ENCODE measurements at places on chromosomes 5 and 9. TPM values are rescaled to one million over a fixed set of nuclear protein-coding genes. Genes with fewer than 3 reads are reported as not detected.

Gene BNC2
- polyA plus RNA-seq: 14.6 TPM

DNA sequence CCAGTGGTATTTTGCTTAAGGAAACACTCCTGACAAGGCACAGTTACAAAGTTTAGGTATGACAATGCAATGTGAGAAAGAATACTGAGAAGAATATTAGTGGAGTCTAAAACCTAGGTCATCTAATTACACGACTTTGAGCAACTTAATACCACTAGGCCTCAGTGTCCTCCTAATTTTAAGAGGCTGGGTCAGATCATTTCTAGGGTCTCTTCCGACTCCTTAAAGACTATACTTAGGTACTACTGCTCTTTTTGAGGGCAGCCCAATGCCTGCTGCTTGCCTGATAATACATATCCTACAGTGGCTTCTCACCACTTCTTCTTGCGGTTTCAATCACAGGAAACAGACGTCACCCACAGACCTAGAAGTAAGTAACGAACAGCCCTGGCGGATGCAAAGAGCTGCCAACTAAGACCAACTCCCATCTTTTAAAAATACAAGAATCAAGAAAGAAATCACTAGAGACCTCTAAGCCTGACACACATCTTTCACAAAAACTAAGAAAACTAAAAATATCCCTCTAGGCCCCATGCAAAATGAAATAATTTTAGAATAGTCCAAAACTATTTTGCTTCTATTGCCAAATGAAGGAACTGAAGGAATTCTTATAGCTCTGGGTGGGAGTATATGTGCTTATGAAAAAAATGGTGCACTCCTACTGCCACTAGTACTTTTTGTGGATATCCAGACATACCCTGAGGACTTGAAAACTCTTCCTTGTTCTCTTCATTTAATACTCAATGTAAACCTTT is 13.1 kb downstream of the DIAPH1 start:
- DNase-seq: peak; percentile 32

GRCh38 chr5:66546541-66546940 is 49.7 kb upstream of the MAST4 start:
- DNase-seq: no peak

DNA sequence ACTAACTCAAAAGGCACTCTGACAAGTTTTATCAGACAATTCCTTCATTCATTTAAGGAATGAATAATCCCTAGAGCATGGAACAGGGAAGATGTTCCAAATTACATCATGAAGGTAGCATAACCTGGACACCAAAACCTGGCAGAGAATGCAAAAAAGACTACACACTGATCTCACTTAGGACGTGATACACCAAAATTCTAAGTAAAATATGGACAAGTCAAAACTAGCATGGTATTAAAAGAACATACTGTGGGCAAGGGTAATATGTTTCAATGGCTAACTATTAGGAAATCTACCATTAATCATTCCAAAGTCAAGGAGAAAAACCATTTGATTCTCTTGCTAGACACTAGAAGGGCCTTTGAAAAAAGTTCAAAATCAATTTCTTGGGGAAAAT is 176.5 kb downstream of the HSPA4 start:
- no peak for DNase-seq

GRCh38 chr9:130846487-130847305 is 11.6 kb downstream of the ABL1 start:
- DNase-seq: peak; percentile 34

DNA sequence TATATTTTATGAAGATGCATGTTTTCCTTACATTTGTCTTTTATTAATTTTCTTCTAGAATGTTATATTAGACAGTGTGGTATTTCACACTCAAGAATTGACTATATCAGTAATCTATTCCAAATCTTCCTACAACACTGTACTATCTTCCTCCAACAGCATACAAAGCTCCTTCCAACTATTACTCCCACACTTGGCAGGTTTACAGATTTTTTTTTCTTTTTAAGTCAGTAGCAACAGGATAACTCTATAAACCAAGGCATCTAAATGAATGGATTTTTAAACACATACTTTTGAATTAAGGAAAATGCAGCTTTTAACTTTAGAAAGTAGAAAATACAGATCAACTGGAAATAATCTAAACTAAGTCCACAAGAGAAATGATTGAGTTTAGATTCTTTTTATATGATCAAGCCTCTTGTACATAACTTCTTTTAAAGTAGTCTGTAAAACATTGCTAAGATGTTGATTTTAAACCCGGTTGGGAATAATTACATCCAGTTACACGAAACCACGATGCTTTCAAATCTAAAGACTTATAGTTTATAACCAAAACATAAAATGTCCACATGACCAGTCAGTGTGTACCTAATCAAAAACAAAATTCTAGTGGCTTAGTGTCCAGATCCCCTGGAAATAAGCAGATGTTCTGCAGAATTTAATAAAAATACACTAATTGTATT is 281.6 kb downstream of the ADAMTS6 start:
- DNase-seq: no peak

Gene ARID3C
- polyA plus RNA-seq: 0.45 TPM

- DNase-seq: no peak
Measured at GRCh38 chr5:9241479-9242305, 304.2 kb downstream of the SEMA5A start.

GRCh38 chr5:20248118-20248517 is 260.1 kb upstream of the CDH18 start:
- no peak for DNase-seq

DNA sequence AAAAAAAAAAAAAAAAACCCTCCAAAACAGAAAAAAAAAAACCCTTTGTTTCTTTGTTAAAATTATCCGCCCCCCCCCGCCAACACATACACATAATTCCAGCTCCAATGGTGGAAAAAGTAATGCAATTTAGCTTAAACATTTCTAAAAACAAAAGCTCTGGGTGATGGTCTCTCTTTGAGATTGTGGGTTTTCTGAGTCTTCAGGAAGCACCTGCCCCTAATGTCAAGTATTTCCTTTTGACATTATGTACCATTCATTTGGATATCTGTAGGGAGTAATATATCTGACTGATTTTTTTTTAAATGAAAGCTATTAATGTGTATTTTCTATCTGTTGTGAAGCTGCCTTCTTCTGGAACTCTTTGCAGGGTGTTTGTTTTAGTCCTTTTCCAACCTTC is 389.7 kb downstream of the TAF11L14 start:
- no peak for DNase-seq

Gene HTR4
- polyA plus RNA-seq: 0.17 TPM

DNA sequence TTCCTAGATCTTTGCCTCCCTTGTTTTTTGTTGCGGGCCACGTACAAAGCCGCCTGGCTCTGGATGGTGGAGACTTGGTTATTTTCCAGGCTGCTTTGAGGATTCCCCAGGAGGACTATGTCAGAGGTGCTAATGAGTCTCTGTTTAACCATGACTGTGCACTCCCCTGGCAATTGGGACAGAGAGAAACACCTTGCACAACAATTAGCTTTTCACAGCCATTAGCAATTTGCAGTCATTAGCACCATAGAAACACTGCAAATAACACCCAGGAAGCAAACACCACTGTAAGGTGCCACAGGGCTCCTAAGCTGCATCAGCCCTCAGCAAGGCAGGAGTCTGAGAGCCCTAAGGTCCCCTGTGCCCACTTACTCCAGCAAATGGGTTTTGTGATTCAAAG is 201.0 kb upstream of the VLDLR start:
- DNase-seq: no peak

GRCh38 chr9:113868501-113868900 is 7.6 kb upstream of the ZNF618 start:
- no peak for DNase-seq

Gene CCL27
- polyA plus RNA-seq: 1.4 TPM

DNA sequence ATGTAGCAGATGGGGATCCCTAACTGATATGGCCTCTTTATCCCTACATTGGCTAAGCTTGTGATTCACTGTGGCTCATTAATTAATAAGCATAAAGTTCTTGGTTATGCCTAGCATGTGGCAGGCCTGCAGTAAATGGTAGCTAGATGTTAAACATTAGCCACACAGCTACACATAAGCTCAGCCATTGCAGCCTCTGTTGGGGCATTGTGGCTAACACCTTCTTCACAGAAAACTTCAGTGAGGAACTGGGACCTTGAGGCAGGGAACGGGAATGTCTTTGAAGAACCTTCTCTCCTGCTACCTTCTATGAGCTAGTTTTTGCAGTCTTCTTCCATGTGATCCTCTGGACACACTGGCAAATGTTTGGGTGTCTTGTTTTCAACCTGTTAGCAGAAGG is 338.2 kb downstream of the NTRK2 start:
- DNase-seq: no peak

Gene PCDH12
- 1.6 TPM for polyA plus RNA-seq

All from testis (tissue), 5 donors.